ENCODE measurements at places on chromosomes 2 and 18.

DNA sequence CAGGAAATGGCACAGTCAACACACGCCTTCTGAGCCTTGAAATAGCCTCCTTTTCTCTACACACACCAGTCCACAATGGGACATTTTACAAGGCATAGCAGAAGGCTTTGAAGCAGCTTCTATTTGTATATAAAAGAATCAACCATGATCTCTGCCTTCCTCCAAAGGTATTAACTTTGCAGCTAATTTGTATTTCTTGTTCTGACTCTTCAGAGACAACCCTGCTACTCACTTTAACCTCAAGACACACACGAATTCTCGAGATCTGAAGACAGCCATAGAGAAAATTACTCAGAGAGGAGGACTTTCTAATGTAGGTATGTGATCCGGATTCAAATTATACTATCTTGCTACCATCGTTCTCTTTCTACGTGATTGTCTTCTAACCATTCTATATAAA is 104.6 kb downstream of the VIT start:
- DNase-seq, result peak; percentile 43

GRCh38 chr2:94996305-94997100 is 29.0 kb upstream of the MAL start:
- DNase-seq, result no peak

DNA sequence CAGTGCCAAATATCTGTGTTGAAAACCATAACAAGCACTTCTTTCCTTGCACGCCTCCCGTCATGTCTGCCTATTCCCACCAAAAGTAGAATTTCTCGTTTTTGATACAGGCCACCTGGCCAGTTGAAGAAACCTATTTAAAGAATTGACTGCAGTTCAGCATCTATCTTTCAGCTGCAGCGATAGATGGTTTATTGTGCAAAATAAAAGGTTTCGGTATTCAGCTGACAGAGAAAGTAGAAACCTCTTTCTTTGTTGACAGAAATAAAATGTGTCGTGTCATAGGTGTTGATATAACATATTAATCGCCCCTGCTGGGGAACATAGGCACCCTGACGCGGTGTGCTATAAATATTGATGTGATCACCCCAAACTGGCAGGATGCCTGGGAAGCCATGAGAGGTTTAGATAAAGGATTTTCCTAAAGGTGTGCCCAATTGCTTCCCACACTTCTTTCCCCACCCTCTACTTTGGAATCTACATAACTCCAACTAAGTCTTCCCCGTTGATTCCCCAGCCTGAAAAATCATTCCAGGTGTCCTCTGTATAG is 570.4 kb downstream of the CCDC85A start:
- DNase-seq, result no peak

- DNase-seq, result peak; percentile 14
Observed at GRCh38 chr2:160322320-160322719, 122.2 kb upstream of the ITGB6 start.

DNA sequence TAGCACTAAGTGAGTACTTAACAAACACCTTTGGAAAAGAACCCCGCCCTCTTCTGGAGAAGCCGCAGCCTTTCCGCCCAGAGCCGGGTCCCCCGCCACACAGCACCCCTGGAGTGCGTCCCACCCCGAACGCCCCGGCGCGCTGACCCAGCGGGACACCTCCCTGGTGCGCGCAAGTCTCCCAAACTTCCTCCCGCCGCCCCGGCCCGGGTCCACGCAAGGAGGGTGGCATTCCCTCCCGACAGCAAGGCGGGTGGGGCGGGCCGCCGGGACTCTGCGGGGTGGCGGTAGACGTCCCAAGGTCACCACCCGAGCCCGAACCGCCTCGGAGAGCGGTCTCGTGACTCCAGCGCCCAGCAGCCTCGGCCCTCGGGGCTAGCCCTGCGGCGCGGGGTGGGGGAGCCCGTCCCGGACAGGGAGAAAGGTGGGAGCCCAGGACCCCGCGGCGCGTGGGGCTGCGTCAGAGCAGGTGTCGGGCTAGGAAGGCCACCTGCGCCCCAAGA is 598 bp downstream of the CCDC93 start:
- DNase-seq, result peak; percentile 96

DNA sequence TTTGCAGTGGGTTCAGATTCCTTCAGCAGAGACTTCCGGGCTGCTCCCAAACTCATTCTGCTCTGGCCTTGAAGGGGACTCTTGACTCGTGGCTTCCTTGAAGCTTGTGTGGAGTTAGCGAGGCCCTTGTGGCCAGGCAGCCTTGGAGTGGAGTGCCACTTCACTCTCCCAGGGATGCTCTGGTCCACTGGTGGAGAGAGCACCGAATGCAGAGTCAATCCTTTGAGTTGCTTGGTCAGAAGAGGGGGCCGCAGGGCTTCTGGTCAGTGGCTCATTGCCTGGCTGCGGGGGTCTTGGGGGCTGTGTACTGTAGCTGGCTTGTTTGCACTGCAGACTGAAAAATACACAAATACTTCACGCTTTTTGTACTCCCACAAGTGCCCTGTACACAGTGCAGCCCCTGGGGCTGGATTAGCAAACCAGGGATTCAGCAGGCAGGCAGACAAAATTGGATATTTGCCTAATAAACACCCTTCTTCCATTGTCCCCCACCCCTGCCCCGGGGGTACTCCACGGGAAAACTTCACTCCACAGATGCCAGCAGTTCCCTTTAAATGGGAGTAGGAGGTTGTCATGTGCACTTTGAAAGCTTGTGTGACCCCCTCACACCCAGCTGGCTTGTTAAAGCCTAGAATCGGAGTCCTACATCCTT is 3.2 kb downstream of the GLI2 start:
- DNase-seq, result no peak

GRCh38 chr18:36419900-36420531 is 122.5 kb downstream of the FHOD3 start:
- DNase-seq, result no peak

DNA sequence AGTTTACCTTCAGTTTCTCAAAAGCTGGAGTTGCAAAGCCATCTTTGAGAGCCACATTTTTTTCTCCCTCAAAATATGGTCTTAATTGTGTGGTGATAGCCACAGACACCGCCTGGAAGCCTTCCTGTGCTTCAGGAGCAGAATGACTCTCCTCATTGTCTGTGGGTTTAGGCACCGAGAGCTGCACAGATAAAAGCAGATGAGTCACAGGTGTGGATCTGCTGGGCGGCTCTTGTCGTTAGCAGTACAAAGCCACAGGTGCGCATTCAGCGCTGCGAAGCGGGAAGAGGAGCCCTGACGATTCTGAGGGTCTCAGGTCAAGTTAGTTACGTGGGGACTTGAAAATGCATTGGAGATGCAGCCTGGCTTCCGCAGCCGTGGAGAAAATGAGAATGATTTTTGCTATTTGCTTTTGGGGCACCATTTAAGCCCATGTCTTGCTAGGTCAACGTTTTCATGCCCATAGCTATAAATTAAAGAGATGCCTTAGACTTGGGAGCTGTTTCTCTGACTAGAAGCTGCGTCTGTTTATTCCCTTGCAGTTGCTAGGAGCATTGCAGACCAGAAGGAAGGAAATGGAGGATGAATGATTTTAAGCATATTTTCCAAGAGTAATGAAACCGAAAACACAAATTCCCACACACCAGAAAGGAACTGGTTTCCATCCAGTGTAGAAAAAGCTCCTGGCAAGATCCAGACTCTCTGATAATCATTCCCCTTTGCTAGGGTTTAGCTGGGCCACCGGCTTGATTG is 51.5 kb downstream of the KLHL29 start:
- DNase-seq, result no peak
